Kidney (tissue), 22 donors: ENCODE measurements at places on chromosomes 6 and 20. TPM values are rescaled to one million over a fixed set of nuclear protein-coding genes. Genes with fewer than 3 reads are reported as not detected.

TBC1D20 gene
- total RNA-seq, result 26.2 TPM

ZC3H12D gene
- total RNA-seq, result 3.7 TPM

VGLL2 gene
- total RNA-seq, result not detected

PGC gene
- not detected for total RNA-seq

PDE7B gene
- 15.4 TPM for total RNA-seq

OTOR gene
- total RNA-seq, result not detected

C2 gene
- 38.7 TPM for total RNA-seq

F13A1 gene
- total RNA-seq, result 275 TPM

INSM1 gene
- not detected for total RNA-seq

RAD21L1 gene
- total RNA-seq, result not detected

FAM83D gene
- 0.79 TPM for total RNA-seq

OR2H2 gene
- not detected for total RNA-seq

NKX2-4 gene
- not detected for total RNA-seq

CRIP3 gene
- total RNA-seq, result 5.6 TPM

GSTA2 gene
- 0.28 TPM for total RNA-seq

ADGB gene
- total RNA-seq, result not detected
